Lung (tissue), 17 donors: ENCODE measurements at places on chromosomes 3 and 15. TPM values are rescaled to one million over a fixed set of nuclear protein-coding genes. Genes with fewer than 3 reads are reported as not detected.

Gene CHRM5
- total RNA-seq: 0.23 TPM

Gene WNT5A
- 22.2 TPM for total RNA-seq

Gene CYP8B1
- 0.09 TPM for total RNA-seq

Gene GTPBP8
- total RNA-seq: 17.5 TPM

Gene ASB14
- total RNA-seq: 1.4 TPM

Gene CDC25A
- total RNA-seq: 1.4 TPM

Gene CCR4
- 0.71 TPM for total RNA-seq

Gene WDR72
- 0.55 TPM for total RNA-seq

Gene TAMM41
- total RNA-seq: 16.7 TPM

Gene KLF15
- 18.1 TPM for total RNA-seq

Gene PRR20G
- total RNA-seq: not detected

Gene ZPLD1
- total RNA-seq: not detected

Gene AADAC
- total RNA-seq: 9.2 TPM

Gene PPP1R14D
- total RNA-seq: not detected

Gene PLA2G4F
- 10.9 TPM for total RNA-seq

Gene ARPC4
- 74.9 TPM for total RNA-seq

Gene EIF2B5
- total RNA-seq: 36.0 TPM

Gene PHLDB2
- 58.1 TPM for total RNA-seq

Gene CHRFAM7A
- 7.4 TPM for total RNA-seq

Gene SERINC4
- total RNA-seq: not detected

Gene GRK7
- total RNA-seq: 0.12 TPM

Gene CFAP91
- total RNA-seq: 19.0 TPM

Gene ISY1
- 28.4 TPM for total RNA-seq

Gene PP2D1
- not detected for total RNA-seq

Gene TMEM62
- 25.0 TPM for total RNA-seq

Gene CYP1A2
- 0.17 TPM for total RNA-seq

Gene SPESP1
- 0.94 TPM for total RNA-seq

Gene SCN11A
- total RNA-seq: 0.60 TPM

Gene CLRN1
- total RNA-seq: not detected

Gene NR2E3
- 0.80 TPM for total RNA-seq

Gene PLXND1
- 233 TPM for total RNA-seq

Gene EFCC1
- total RNA-seq: 5.2 TPM

Gene SCAANT1
- total RNA-seq: not detected

Gene BCL6
- 52.2 TPM for total RNA-seq

Gene SEC22C
- 35.1 TPM for total RNA-seq

Gene SAMMSON
- 0.12 TPM for total RNA-seq

Gene AHSG
- total RNA-seq: 0.20 TPM
